ENCODE measurements at places on chromosomes 1 and 21. TPM values are rescaled to one million over a fixed set of nuclear protein-coding genes. Genes with fewer than 3 reads are reported as not detected.

KHDC4 gene
- 44.4 TPM for total RNA-seq

DNA sequence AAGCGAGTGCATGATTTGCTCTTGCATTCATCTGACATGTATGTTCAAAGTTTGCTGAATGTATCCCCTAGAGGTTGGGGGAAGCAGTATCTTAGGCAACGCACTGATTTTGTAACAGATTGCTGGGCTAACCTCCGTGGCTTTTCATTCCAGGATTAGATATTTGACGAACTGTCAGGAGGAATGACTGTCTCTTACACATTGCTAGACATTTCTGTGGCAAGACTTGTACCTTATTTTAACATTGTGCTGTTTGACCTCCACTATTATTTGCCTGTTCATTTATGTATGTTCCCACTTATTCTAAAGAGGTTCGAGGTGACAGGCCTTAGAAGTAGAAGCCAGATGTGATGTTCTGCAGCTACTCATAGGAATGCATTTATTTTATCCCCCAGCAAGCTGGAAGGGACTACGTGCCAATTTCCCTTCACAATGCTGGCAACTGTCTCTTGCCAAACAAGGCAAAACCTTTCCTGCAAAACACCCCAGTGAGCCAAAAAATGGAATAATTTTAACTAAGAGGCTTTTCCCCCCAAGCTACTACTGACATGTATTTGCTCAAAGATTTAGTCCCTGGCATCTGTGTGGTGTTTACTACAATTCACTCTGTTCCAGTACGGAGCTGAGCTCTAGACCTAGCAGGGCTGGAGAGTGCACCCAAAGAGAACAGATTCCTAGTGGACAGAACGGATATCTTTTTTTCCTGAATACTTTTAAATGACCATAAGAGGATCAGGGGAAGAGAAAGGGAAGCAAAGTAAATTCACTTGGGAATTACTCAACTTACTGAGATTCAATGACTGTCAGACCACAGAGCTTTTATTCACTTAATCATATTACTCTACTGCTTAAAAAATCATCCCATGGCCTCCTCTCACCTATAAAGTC, 646.2 kb downstream of the SMYD3 start:
- DNase-seq = no peak

DNA sequence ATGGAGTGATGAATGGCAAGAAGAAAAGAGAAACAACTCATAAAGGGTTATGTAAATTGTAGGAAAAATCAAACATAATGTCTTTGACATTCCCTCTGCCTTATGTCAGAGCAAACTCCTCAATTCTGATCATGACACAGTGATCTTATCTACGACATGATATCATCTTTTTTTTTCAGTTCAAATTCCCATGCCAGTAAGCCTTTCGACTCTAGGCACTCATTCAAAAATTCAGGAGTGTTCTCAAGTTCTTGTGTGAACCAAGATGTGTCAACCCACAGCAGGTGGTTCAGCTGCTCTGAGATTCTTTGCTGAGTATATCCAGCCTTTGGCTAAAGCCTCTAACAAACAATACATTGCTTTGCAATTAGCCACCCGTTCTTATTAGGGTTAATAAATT, 97.1 kb upstream of the ESRRG start:
- DNase-seq = no peak

- no peak for DNase-seq
These were observed 10.3 kb downstream of the CLIC6 start for GRCh38 chr21:34679051-34679450.

SELE gene
- total RNA-seq = not detected

- no peak for DNase-seq
These were observed 23.4 kb downstream of the SLAMF6 start for GRCh38 chr1:160499631-160500030.
